ENCODE measurements at places on chromosomes 5 and 9.

DNA sequence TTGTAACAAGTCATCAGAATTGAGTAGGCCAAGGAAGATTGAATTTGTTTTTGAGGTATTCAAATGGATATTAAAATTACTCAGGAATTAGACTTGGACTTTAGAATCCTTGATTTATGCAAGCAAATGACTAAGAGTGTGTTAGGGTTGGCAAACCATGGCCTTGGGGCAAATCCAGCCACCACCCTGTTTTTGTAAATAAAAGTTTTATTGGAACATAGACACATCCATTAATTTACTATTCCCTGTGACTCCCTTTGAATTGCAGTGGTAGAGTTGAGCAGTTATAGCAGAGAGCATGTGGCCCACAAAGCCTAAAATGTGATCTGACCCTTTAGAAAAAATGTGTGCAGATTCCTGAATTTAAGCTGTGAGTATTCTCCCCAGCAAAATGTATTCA lies 115.6 kb downstream of the WDR70 start:
- DNase-seq: no peak

DNA sequence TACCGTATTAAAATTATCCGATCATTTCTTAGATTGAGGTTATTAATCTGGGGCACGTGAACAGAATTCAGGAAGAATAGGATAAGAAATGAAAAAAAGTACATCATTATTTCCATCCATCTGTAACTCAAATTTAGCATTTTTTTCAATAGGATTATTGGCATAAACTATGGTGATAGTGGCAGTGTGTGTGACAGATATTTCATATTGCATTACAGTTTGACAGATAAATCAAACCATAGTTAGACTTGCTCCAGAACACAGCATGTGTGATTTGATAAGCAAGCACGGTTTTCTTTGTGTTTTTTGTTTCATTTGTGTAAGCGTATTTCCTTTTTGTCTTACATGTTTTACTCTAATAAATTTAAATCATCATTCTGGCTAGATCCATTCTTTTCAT lies 155.0 kb downstream of the CDH9 start:
- no peak for DNase-seq

DNA sequence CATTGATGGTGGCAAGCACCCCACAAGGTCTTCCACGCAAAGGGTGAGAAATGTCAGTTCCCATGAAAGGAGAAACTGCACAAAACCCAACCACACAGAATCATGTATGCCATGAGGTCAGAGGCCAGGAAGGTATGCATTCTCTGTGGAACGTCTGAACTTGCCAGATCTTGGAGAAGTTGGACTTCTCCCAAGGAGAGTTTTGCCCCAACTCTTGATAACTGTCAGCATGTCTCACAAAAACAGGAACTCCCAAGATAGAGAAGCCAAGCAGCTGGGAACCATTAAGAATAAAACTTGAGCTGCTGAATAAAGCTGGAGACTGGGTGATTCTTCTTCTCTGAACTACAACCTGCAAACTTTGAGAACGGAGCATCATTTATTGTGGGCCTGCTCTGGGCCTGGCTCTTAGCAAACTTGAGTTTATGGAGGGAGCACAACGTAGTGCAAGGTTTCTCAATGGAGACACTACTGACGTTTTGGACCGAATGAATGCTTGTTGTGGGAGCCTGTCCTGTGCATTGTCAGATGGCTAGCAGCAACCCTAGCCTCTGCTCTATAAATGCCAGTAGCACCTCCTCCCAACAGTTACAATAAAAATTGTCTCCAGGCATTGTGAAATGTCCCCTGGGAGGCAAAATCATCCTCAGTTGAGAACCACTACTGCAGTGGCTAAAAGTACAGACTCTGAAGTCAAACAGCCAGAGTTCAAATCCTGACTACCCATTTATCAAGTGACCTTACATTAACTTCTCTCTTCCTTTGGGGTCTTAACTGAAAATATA lies 193.5 kb downstream of the ACTL7B start:
- no peak for DNase-seq

GRCh38 chr5:2658881-2659470 lies 92.5 kb downstream of the IRX2 start:
- no peak for DNase-seq

- no peak for DNase-seq
Measured at GRCh38 chr9:25322142-25322541, 356.1 kb downstream of the TUSC1 start.

DNA sequence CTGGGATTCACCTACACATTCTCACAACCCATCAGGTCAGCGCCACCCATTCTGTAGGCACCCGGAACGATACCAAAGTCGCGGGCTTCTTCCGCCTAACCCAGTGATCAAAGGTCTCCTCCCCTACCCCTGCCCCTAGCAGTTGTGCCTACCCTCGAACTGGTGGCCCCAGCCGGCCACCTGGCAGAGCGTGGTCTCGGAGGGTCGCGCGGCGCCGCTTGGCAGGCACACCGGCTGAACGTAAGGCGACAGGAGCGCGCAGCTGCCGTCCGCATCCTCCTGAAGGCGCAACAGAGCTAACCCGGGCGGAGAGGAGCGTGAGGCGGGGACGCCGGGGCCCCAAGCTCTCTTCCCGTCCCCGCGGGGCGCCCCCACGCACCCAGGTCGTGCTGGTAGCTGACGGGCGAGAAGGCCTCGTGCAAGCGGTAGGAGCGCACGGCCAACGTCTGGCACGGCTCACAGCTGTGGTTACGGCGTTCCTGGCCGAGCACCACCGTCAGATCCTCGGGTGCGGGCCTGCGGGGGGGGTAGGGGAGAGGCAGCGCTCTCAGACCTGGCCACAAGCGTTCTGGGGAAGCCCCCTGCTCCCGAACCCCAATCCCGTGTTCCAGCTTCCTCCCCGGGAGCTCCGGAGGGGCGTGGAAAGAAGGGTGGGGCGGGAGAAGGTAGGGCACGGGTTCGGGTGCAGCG lies 2.8 kb upstream of the PFN3 start:
- no peak for DNase-seq
